ENCODE measurements at places on chromosomes 16 and 17.
A peak's percentile ranks its signal among the peaks of the same experiment; 100 is the strongest.

DNA sequence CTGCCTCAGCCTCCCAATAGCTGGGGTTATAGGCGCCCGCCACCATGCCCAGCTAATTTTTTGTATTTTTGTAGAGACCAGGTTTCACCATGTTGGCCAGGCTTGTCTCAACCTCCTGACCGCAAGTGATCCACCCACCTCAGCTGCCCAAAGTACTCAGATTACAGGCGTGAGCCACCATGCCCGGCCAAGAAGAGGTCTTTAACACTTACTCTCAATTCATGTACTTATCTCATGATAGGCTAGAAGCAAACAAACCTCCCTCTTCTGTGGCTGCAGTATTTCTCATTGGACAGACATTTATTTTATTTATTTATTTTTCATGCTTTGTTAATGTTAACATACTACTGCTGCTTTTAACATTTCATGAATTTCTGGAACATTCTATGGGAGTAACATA lies 7.0 kb upstream of the NT5C start:
- DNase-seq, result no peak

DNA sequence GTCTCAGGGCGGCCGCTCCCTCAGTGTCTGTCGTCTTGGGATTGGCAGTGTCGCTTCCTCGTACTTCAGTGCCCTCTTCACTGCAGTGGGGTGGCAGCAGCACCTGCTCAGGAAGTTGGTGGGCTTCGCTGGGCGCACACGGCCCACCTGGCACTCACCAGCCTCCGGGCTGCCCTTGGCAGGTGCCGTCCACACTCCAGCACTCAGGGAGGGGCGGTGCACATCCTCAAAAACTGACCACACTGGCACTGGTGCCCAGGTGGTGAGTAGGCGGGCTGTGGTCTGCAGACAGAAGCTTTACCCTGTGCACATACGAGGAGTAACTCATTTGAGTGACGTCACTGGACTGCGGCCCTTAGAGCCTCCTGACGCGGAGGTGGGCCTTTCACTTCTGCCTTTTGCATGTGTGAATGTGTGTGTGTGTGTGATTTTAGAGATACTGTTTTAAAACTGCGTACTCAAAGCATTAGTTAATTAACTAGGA lies 94.6 kb downstream of the BANP start:
- no peak for DNase-seq

- DNase-seq, result no peak
Measured at GRCh38 chr16:23842137-23842600, 6.4 kb downstream of the PRKCB start.

GRCh38 chr17:2087597-2088211 lies 32.8 kb downstream of the HIC1 start:
- peak; percentile 71 for DNase-seq

GRCh38 chr17:49746791-49747490 lies 17.0 kb downstream of the FAM117A start:
- no peak for DNase-seq

Data from fibroblast of the aortic adventitia (primary cell).